Stimulated activated naive CD8-positive, alpha-beta T cell treated with anti-CD3 and anti-CD28 coated beads, Interleukin-15, Interleukin-2, amounts not matched to agents 100 U/mL and 50 U/mL, for 24 hours (primary cell): ENCODE measurements at places on chromosomes 6 and 20.

- DNase-seq: no peak
Observed at GRCh38 chr6:158962371-158962770, 37.6 kb downstream of the RSPH3 start.

DNA sequence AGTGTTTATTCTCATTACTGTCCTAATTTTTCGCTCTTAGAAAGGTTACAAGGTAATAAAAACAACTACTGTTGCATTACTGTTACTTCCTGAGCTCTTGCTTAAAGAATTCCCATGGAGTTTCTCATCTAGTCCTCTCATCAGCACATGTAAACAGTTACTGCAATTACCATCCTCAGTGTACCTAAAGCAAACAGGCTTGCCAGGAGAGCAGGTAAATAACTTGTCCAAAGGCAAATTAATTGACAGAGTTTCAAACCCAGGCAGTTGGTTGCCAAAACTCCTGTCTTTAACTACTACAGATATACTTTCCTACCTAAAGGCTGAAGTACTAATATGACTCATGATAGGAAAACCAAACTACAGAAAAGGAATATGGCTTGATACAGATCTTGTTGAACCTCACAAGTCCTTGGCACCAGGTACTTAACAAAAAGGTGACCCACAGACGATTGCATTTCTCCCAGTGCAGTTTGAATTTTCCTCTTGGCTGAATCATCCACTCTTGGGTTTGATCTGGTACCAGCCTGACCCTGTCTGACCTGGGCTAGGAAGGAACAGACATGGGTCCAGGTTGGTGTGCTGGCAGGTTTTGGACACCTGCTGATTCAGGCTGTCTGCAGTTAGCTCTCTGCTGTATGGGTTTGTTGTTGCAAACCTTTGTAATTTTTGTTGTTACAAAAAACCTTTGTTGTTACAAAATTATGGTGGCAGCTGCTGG, 153.0 kb downstream of the CFAP61 start:
- DNase-seq: no peak

DNA sequence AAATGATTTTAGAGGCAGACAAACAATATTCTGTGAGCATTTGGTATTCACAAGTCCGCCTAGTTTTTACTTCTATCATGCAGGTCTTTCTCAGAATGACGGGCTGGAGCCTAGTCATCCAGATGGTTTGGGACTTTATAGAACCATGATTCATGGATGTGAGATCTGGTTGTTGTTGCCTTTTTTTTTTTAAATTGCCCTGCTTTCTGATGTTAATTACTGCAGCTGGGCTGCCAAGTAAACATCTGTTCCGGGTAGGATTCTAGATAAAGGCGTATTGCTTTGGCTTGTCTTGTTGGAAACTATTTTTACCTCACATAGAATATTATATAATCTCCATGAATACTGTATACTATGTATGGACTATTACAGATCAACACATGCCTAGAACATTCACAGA, 58.1 kb downstream of the RNF217 start:
- DNase-seq: no peak

GRCh38 chr6:49118478-49118877, 344.6 kb downstream of the MMUT start:
- no peak for DNase-seq

DNA sequence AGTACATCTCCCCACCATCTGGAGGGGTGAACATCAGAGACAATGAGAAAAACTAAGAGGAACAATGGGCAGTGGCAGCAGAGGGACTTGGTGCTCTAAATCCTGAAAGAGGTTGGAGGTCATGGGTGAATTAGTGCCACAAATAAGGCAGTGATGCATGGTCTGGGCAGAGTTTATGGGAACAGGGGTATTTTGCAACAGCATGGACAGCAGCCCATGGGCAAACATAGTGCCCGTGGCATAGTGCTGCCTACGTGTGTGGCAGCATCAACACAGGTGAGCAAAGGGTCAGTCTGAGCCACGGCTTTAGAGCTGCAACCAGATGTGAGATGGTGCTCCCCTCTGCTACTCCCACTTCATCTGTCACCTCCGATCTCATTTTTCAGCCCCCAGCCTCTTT, 459.1 kb upstream of the CITED2 start:
- no peak for DNase-seq

DNA sequence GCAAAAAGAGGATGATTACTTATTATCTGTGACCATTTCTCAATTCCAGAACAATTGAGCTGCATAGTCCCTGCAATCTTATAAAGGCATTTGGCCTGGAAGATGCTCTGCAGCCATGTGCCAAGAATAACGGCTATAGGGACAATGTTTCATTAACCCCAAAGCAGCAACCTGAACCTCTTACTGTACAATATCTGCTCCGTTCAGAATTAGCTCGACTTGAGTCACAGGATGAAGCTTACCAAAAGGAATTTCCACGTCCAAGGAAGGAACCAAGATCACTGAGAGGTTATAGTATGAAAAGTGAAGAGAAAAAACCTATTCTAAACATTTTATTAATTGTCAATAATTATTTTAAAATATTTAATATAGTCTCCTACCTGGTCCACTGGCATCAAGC, 167.3 kb upstream of the GMDS start:
- DNase-seq: no peak

DNA sequence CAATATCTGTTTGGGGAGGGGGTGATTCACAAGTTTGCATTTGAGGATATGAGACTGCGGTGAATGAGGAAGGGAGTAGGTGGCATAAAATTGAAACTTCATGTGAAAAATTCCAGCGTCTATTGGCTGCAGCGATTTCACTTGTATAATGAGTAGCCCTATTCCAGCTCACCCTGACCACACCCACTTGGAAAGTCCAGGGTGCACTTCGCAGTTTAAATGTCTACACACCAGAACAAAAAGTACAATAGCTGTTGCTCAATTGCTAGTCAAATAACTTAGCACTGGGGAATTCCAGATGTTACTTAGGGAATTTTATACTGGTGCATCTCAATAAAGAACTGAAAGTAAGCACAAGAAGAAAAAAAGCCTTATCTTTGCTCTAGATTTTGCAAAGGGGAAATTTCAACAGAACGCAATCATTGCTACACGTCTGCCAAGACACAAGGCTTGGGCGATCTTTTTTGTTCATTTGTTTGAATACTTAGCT, 6.3 kb downstream of the TNFAIP3 start:
- DNase-seq: peak; percentile 84

GRCh38 chr6:87918461-87918941, 129.1 kb upstream of the SPACA1 start:
- no peak for DNase-seq

DNA sequence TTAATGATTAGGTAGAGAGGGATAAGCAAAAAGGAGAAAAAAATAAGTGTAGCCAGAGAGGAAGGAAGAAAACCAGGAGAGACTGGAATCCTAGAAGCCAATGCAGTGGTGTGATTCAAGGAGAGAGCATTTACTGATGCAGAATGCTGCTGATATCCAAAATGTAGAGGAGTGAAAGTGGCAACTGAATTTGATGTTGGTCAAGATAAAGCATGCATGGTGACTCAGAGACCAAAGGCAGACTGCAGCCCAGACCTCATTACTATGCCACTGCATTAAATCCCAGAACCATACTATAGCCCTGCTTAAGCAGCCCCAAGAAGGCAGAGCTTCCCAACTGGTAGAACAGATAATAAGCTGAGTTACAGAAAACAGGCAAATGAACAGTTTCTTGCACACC, 15.8 kb downstream of the KLHL32 start:
- DNase-seq: no peak

DNA sequence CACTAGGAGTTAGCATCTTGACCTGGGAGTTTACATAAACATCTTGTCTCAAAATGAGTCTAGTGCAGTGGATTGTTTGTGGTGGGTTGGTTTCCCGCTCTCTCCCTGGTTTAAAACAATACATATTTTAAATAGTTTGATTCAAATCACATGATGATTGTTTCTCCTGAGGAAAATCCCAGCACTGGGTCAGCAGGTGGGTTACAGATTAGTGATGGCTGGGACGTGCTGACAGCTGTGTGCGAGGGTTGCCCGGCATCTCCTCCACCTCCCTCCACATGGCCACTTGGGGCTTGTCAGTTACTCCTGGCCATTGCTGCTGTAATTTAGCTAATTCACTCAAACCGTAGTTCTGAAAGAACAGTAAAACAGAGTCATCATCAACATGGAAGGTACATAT, 306.4 kb upstream of the CITED2 start:
- no peak for DNase-seq

- DNase-seq: no peak
Observed at GRCh38 chr6:134190883-134191282, 127.0 kb downstream of the SGK1 start.

- DNase-seq: no peak
Observed at GRCh38 chr6:17584241-17584803, 15.8 kb upstream of the FAM8A1 start.

DNA sequence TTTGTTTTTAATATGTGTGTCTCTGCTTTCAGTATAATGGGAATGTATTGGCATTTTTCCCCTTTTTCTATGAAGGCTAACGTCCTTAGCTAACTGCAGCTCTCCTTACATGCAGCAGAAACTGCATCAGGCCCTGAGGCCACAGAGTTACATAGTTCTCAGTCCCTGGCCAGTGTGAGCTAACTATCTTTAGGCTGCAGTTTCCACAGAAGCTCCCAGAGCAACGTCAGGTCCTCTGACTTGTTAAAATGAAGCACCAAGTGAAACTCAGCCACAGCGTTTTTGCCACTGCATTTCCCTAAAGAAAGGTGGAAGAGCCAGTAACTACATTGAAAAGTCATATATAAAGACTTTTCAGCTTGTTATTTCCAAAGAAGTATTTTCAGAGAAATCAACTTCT, 244.7 kb downstream of the CBLN4 start:
- no peak for DNase-seq

DNA sequence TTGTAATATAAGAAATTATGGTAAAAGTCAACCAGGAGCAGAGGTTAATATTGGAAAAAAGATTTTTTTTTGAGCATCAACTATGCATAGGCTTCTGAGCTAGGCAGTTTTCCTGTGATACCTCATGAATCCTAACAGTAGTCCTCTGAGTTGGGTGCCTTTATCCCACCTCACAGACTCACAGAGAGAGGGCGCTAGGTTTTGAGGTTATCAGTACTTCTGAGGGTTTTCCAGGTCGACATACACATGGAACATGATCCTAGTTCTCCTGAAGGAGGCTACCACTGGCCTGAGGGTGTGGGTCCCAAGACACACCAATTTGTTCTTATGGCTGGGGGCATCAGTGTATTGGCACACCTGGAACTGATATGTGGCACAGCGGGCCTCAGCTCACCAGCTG, 358.8 kb upstream of the JAG1 start:
- no peak for DNase-seq

- no peak for DNase-seq
Observed at GRCh38 chr6:13163161-13163944, 165.0 kb downstream of the TBC1D7 start.

- no peak for DNase-seq
Observed at GRCh38 chr6:166654573-166654972, 27.5 kb upstream of the RPS6KA2 start.

GRCh38 chr6:22288721-22289120, 8.1 kb downstream of the PRL start:
- no peak for DNase-seq

GRCh38 chr6:8059129-8059528, 5.1 kb downstream of the BLOC1S5 start:
- no peak for DNase-seq

GRCh38 chr6:120083186-120083585, 733.6 kb upstream of the MAN1A1 start:
- DNase-seq: no peak

DNA sequence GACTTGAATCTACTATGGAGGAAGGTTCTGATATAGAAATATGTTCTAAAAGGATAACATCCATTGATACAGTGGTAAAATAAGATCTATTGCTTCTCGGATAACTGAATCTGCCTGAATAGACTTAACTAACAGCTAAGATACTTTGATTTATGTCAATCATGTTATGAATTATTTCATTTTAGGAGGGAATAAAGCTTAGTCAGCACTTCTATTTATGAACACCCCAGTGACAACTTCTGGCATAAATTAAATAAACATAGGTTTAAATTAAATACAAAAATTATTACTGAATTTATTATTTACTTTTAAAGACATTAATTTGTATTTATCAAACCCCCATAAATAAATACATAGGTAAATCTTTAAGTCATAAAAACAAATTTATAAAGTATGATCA, 69.3 kb downstream of the IMPG1 start:
- DNase-seq: no peak
